ENCODE measurements at places on chromosomes 11 and 22.

GRCh38 chr11:27921472-27921871 lies 186.5 kb downstream of the KIF18A start:
- no peak for DNase-seq

- DNase-seq, result no peak
These were observed 34.2 kb upstream of the PLET1 start for GRCh38 chr11:112294688-112295340.

DNA sequence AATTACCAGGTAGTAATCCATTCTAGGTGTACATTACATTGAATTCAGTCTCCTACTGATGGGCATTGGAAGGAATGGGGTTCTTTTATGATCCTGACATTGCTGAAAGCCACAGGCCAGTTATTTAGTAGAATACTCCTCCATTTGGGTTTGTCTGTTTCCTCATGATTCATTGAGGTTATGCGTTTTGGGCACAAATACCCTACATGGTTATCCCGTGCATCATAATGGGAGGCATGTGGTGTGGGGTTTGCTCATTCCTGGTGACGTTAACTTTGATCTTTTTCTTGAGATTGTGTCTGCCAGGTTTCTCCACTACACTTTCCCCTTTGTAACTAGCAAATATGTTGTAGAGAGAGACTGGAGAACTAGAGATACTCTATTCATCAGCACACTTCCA lies 5.5 kb downstream of the FOLR3 start:
- DNase-seq, result no peak

- no peak for DNase-seq
These were observed 33.2 kb upstream of the FBLN1 start for GRCh38 chr22:45469281-45470073.

- no peak for DNase-seq
These were observed 555.1 kb downstream of the OPCML start for GRCh38 chr11:132977241-132977640.

- no peak for DNase-seq
These were observed 8.6 kb downstream of the REXO2 start for GRCh38 chr11:114447892-114448291.
